NCI-H2081 treated with DMSO at 0.1 percent for 48 hours (cell line): ENCODE measurements at places on chromosomes 7 and 10.

DNA sequence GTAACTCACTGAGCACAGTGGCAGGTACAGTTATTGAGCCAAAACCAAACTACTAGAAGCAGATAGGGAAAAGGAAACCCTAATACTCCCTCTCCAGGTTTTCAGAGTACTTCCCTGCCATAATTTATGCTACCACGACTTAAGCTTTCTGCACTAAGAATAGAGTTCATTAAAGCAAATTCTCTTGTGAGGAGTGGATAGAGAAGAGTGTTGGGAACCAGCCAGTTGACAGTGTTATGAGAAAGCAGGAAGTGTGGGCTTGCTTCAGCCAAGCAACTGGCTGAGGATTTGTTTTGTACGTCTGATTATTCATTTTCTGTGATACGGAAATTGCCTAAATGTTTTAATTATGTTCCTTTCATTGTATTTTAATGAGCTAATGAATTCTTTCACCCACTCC lies 280.5 kb downstream of the KIF20B start:
- no peak for DNase-seq

- DNase-seq: peak; percentile 16
Observed at GRCh38 chr7:30800785-30801252, 29.6 kb downstream of the MINDY4 start.

- DNase-seq: no peak
Observed at GRCh38 chr10:95031656-95032055, 37.6 kb downstream of the CYP2C8 start.

GRCh38 chr10:3206511-3207157 lies 34.1 kb upstream of the PITRM1 start:
- DNase-seq: no peak

DNA sequence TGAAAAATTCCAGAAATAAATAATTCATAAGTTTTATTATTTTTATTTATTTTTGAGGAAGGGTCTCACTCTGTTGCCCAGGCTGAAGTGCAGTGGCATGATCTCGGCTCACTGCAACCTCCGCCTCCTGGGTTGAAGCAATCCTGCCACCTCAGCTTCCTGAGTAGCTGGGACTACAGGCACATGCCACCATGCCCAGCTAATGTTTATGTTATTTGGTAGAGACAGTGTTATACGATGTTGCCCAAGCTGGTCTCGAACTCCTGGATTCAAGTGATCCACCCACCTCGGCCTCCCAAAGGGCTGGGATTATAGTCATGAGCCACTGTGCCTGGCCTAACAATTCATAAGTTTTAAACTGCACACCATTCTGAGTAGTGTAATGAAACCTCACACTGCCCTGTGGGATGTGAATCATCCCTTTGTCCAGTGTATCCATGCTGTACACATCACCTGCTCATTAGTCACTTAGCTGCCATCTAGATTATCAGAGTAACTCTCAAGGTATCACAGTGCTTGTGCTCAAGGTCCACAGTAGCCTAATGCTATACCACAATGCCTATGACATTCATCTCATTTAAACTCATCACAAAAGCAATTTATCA lies 17.9 kb downstream of the RTKN2 start:
- DNase-seq: no peak

DNA sequence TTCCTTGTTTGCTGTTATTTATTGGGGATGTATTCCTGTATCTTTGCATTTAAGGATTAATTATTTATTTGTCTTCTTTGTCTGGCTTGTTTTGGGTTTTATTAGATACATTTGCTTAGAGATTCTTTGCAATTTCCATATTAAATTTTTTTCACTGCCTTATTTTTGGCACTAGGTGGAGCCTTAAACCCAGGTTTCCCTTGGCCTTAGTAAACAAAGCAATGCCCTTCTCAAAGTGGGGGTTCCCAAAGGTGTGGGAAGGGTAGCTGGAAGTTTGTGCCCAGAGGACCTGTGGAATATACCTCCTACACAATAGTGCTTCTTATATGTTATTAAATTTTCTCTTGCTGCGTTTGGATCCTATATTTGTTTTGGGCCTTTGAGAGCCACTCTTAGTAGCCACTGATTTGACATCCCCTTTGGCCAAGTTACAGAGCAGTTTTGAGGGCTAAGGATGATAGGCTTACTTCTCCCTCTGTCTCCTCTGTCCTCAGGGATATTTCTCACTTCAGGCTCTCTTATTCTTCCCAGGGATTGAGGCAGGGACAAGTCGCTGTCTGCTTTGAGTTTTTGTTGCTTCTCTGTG lies 162.3 kb downstream of the ITGB1 start:
- no peak for DNase-seq

GRCh38 chr7:18144166-18144565 lies 116.5 kb upstream of the PRPS1L1 start:
- DNase-seq: no peak

- DNase-seq: no peak
Observed at GRCh38 chr7:132109769-132110168, 466.5 kb downstream of the PLXNA4 start.

GRCh38 chr7:150381096-150381495 lies 2.0 kb downstream of the ZNF775 start:
- DNase-seq: no peak
